ENCODE measurements at places on chromosomes 11 and 22.

DNA sequence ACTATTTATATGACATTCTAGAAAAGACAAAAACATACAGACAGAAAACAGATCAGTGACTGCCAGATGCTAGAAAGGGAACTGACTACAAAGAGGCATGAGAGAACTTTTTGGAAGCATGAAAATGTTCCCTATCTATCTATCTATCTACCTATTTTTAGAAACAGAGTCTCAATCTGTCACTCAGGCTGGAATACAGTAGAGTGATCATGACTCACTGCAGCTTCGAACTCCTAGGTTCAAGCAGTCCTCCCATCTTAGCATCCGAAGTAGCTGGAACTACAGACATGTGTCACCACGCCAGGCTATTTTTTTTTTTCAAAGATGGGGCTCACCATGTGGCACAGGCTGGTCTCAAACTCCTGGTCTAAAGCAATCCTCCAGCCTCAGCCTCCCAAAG lies 6.9 kb downstream of the SBF2 start:
- no peak for DNase-seq

- DNase-seq: no peak
These were observed 6.7 kb downstream of the MUC5B start for GRCh38 chr11:1229471-1230120.

DNA sequence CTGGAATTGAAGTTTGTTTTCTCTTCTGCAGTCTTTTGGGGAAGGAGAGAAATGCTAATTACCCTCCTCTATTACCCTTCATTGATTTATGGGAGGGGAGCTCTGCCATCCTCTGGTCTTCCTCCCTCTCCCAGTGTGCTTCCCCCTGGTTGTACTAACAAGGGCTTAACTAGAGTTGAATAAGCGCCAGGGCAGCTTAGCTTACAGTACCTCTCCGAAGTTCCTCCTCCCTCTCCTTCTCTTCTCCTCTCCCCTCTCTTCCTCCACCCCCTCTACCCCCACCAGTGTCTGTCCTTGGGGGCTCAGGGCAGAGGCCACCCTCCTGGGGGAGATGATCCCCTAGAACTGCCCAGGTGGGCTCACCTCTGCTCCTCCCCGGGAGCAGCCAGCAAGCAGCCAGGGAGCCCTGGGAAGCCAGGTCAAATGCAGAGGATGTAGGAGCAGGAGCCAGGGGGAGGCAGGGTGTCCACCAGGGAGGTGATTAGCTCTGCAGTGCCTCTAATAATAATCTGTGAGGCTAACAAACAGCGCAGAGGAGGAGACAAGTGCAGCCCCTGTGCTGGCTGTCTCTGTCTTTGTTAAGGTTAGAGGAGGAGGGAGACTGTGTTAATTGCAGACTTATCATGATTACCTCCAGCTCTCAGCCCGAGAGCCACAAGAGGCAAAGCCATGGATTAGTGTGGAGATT lies 191.6 kb upstream of the CADM1 start:
- no peak for DNase-seq

DNA sequence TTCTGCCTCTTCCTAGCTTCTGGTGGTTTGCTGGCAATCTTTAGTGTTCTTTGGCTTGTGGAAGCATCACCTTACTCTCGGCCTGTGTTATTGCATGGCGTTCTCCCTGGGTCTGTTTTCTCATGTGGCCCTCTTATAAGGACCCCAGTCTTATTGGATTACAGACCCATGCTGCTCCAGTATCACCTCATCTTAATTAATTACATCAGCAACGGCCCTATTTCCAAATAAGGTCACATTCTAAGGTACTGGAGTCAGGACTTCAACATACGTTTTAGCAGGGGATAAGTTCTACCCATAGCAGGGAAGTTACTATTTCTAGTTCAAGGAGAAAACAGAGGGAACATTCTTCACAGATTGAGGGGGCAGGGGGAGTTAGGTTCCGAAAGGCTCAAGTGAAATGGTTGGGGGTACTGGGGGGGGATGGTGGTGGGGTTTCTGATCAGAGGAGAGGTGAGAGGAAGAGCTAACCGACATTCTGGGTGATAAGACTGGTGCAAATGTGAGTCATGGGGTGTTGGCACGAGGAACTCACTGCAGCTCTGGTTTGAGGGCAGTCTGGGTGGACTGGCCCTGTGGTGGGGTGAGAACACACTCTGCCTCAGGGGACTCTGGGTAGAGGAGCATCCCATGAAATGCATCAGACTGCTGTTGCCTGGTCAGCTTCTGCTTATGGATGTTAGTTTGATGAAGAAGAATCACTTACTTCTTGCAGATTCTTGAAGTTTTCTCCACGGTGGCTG lies 51.5 kb upstream of the ZBED5 start:
- DNase-seq: no peak

GRCh38 chr11:10494636-10495463 lies 39.8 kb downstream of the AMPD3 start:
- DNase-seq: no peak

DNA sequence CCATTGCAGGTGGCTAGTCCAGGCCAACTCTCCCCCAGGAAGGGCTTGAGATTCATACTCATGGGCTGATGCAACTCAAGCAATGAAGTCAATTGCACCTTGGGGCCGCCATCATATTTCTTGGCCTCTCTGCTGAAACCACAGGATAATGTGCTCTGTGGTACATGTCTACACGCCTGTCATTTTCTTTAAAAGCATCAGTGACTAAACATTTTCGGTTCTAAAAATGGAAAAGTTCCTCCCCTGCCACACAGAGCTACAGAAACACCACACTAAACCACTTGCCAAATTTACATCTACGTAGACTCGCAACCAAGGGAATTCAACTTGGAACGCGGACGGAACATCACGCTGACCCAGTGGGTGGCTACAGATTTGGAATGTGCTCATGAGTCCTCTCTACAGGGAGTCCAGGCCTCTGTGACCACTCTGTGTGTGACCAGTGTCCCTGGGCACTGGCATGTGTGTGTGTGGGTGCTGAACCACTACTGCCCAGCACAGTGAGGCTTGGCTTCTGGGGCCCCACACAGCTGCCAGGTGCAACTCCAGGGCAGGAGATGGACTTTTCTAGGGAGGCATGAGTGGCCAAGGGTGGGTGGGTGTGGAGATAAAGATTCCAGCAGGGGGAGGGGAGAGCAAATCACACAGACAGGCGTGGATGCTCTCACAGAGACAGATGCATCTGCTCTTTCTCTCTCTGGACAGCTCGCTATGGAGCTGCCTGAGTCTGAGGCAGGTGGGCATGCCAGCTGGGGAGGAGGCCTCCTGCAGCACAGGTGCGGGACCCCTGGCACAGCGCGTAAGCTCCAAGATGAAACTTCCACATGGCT lies 261.9 kb downstream of the CTTN start:
- no peak for DNase-seq

DNA sequence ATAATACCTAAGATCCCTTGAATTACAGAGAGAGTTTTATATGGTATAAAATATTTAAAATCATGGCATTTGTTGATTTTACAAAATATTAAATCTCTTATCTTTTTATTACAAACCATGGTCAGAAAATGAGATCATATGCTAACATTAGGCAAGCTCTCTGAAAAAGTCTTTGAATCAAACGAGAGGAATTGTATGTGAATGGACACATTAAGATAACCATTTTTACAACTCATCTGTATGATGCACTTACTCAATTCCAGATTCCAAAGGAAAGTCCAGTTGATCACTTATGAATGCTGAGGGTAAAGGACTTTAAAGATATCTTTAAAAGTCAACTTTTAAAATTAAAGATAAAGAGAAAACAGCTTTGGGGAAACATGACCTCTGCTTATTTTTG lies 83.5 kb upstream of the LUZP2 start:
- DNase-seq: no peak

- DNase-seq: no peak
These were observed 13.5 kb downstream of the CDON start for GRCh38 chr11:126049159-126049558.

DNA sequence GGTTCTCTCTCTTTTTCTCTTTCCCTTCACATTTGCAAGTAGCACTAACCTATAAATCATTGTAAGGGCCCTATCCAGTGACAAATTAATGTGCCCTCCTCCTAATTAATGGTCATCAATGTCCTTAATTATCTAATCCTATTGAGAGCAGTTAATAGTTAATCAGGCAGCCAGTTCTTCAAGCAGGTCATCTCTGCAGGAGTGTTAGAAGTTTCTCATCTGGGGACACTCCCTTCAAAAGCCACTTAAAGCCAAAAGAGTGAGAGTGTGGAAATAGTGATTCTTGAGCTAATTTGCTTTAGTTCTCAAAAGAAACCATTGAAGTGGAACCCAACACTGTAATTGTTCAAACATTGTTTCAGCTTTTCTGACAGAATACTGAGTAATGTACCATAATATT lies 141.6 kb downstream of the ELP4 start:
- DNase-seq: no peak

- peak; percentile 37 for DNase-seq
These were observed 73.5 kb downstream of the BRD1 start for GRCh38 chr22:49753961-49754695.
